B cell (primary cell): ENCODE measurements at places on chromosomes 16 and 17.

GRCh38 chr17:65231662-65232335, 94.6 kb downstream of the RGS9 start:
- DNase-seq = peak; percentile 31

GRCh38 chr16:3518986-3519348, 18.2 kb downstream of the CLUAP1 start:
- DNase-seq = no peak

DNA sequence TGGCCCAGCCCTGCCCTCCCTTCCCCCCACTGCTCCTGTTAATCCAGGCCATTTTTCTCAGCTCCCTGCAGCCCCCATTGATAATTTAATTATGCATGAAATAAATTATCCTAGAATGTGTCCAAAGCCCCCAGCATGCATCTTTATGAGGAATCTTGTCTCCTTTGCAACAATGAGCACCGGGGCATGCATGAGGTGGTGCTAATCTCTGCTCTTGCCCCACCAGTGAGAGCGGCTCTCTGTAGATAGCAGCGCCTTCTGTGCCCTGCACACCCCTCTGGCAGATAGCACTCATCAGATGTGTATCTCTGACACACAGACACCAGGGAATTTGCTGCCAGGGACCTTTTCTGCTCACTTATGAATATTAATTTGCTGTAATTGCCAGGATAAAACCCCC, 140.2 kb upstream of the CDC42EP4 start:
- DNase-seq = no peak

GRCh38 chr16:67084345-67085028, 25.3 kb upstream of the PHAF1 start:
- DNase-seq = no peak

DNA sequence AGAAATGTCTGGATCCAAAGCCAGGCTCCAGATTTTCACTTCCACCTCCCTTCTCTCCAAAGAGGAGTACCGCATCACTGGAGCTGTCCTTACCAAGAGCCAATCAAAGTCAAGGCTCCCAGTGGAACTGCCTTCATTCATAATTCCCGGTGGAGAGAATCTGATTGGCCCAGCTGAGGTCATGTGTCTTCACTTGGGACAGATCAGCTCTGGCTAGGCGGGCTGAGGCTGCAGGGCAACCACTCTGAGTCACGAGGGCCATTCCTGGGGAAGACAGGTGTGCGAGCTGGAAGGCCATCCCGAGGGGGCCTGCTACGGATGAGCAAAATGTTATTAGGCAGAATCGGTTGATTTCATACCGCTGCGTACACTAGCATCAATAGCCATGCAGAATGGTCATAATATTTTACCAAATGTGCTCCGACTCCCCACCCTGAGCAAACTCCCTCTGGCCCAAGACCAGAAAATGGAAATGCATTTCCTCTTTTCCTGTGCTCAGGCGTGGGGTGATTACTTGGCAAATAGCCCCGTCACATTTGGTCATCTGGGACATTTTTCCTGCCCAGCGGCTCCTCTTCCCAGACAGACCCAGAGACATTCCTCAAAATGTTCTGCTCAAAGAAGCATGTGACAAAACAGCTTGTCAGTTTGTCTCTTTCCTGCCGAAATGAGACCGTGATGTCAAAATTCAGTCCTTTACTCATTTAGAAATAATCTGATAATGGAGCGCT, 111.1 kb downstream of the AIPL1 start:
- DNase-seq = no peak

DNA sequence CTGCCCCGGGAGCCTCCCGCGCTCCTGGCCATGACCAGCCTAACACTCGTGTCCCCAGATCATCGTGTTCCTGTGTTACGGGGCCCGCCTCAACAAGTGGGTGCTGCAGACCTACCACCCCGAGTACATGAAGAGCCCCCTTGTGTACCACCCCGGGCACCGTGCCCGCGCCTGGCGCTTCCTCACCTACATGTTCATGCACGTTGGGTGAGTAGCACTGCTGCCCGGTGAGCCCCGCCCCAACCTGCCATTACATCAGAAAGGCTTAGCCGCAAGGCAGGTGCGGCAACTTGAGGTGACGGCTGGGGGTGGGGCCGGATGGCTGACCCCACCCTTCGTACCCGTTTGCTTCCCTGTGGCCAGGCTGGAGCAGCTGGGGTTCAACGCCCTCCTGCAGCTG, 1.4 kb downstream of the RHBDL1 start:
- DNase-seq = peak; percentile 56

GRCh38 chr17:58789160-58789559, 33.5 kb downstream of the PPM1E start:
- no peak for DNase-seq

DNA sequence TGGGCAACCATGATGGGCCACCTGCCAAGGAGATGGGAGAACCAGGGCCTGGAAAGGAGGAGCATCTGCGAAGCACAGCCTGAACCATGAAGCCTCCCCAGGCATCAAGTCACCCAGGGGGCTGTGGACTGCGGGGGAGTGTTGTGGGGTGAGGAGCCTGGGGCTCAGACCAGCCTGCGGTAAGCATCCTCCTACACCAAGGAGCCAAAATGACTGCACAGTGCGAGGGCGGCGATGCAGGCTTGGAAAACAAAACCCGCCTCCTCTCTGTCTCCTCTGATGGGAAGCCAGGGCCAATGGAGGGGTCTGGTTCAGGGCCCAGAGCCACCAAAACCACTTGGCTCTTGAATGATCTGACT, 18.1 kb upstream of the MAF start:
- DNase-seq = no peak

DNA sequence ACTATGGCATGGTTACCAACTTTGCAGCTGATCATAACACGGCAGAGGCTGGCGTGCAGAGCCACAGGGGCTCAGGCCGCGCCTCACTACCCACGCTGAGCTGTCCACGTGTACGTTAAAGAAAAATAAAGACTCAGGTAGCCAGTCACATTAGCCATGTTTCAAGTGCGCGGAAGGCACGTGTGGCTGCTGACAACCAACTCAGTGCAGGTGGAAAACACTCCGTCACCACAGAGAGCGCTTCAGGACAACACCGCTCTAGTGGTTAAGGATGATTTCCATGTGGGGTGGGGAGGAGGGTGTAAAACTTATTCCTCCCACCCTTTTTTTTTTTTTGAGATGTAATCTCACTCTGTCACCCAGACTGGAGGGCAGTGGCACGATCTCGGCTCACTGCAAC, 33.8 kb downstream of the ZCCHC14 start:
- DNase-seq = no peak

- DNase-seq = no peak
Observed at GRCh38 chr17:8283356-8283755, 5.1 kb upstream of the RANGRF start.

DNA sequence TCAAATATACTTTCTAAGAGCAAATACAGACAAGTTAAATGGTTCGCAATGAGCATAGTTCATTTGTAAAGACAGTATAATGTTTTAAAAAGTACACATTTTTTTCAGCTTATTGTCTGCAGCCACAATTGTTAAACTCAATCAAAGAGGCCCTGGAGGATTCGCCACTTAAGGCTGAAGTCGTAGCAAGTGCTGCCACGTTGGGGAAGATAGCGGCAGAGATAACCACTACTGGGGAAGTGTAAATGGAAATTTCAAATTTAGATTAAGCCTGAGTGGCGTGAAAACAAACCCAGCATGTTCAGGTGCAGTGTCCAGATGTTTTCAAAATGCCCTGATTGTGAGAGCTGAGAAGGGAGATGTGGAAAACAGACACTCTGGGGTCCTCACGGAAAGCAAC, 8.4 kb downstream of the PMP22 start:
- DNase-seq = no peak

DNA sequence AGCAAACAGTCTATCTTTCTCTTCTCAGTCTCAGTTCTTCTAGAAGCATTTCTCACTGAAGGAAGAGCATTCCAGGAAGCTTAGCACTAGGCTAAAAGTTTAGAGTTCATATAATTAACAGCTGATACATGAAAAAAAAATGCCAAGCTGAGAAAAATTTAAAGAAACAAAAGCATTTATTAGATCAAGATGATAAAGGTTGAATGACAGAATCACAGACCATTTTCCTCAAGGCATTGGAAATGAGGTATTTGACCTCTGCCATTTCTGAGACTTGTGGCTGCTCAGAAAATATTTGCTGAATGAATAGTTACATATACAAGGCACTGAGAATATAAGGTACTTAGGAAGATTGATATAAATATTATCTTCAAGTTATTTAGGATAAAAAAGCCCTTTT, 901.6 kb upstream of the GOT2 start:
- DNase-seq = no peak

GRCh38 chr16:26649381-26650045, 417.2 kb upstream of the C16orf82 start:
- DNase-seq = no peak

- peak; percentile 62 for DNase-seq
Observed at GRCh38 chr17:21039839-21040575, 2.8 kb downstream of the USP22 start.
